Stimulated activated CD4-positive, alpha-beta T cell treated with anti-CD3 and anti-CD28 coated beads, Interleukin-1b, Interleukin-23, amount 100 ng/mL, for 48 hours (primary cell): ENCODE measurements at places on chromosomes 4 and X.
A peak's percentile ranks its signal among the peaks of the same experiment; 100 is the strongest.

DNA sequence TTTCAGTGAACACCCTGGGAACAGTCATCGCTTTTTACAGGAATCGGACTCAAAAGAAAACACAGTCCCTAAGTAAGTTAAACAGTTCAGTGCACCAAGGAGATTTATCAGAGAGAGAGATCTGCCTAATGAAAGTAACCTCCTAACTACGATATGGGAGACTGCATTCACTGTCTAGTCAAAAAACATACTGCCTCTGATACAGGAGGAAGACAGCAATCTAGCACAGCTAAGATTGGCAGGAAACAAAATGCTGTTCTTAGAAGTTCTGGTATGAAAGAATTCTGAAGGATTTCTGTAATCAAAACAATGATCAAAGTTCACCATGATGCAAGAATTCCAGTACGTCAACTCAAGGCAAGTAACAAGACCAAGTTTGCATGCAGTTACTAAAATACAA, 92.8 kb downstream of the MAML3 start:
- no peak for DNase-seq

- DNase-seq: peak; percentile 71
These were observed 440.9 kb downstream of the INPP4B start for GRCh38 chr4:142405021-142405694.

- DNase-seq: no peak
These were observed 1.4 kb downstream of the BEX5 start for GRCh38 chrX:102154218-102154860.

GRCh38 chr4:86450861-86451260, 91.0 kb upstream of the MAPK10 start:
- DNase-seq: no peak

DNA sequence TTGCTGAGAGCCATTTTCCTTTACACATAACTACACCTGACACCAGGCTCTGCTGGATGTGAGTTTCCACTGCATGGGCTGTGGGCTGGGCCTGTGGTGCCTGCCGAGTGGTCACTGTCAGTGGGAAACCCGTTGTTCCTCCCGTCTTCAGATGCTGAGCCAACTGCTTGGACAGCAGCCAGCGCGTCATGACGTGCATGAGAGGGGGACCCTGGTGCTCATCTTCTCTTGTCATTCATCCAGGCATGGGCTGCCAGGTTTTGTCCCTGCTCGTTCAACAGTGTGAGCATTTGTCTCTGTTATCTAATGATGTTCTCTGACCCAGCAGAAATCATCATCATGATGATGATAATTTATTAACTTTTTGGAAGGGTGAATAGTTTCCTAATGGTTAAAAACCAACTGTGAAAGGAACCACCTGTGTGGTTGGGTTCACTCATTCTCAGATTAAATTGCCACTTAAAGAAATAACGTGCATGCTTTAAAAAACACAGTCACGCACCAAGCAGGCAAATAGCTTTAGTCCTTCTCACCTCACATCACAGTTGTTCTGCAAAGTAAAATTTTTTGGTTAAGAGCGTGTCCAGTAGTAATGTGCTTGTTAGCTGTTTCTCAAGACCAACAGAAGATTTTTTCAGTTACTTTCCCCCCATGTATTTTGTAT, 19.9 kb upstream of the CLDN34 start:
- no peak for DNase-seq

- DNase-seq: no peak
These were observed 28.4 kb downstream of the SMARCA1 start for GRCh38 chrX:129494887-129495286.

DNA sequence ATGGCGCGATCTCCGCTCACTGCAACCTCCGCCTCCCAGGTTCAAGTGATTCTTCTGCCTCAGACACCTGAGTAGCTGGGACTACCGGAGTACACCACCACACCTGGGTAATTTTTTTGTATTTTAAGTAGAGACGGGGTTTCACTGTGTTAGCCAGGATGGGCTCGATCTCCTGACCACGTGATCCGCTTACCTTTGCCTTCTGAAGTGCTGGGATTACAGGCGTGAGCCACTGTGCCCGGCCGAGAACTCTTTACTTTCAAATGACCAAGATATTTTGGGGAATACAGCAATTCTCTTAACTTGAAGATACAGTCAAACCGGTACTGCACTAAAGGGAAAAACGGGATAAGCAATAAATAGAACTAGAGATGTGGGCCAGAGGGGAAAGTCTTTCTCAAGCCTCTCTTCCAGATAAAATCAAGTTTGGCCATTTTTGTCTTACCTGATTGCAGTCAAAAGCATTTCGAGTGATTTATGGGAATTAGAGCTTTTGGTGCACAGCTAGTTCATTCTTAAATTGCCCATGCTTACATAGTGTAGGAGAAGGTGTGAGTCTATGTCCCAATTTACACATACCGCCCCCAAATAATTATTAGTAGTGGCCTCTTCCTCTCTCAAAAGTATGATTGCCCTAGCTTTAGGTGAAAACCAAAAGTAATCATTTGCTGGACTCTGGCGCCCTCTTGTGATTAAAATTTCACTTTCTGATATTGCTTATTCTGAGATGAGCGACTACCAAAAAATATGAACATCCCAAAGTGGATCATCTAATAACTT, 53.2 kb upstream of the ABCG2 start:
- peak; percentile 10 for DNase-seq

DNA sequence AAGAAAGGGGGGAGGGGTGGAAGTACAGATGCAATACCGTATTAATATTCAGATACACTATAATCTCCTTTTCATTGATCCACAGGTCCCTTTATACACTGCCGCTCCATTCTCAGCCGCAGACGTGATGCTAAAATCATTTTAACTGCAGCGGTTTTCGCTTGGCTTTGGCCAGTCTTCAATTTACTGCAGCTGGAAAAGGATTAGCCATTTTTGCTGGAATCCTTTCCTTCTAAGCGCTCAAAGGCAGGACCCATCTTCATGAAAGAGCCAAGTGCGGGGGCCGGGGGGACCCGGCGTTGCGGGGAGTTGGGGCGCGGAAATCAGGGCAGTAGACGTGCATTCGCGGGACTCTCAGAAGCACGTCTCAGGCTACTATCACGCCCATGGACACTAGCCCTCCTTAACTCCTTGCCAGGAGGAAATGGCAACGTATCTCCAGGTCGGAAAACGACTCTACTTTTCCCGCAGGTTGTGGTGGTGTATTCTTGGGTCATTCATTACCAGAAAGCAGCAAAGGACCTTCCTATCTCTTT, 1.7 kb upstream of the PCDH10 start:
- DNase-seq: no peak

GRCh38 chrX:12080265-12080664, 58.0 kb upstream of the FRMPD4 start:
- no peak for DNase-seq

GRCh38 chr4:26780539-26780938, 80.1 kb upstream of the STIM2 start:
- DNase-seq: no peak

- no peak for DNase-seq
These were observed 31.2 kb downstream of the ATG4A start for GRCh38 chrX:108122748-108123147.

DNA sequence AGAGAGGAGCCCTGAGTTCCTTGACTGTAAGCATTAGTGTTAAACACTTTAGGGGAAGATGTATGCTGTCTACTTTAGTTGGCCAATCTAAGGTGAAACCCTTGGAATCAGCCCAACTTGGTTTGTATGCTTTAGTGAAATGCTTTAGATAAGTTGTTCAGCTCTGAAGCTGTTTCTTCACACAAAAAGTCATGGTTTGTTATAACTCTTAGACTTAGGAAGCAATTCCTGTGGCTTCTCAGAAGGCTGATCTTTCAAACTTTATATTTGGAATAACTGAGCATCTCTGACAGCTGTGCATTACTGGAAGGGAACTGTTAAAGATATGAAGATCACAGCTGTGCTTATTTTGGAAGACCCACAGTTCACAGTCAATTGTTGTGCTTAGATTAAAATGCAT, 714.1 kb downstream of the FAT4 start:
- DNase-seq: no peak

- peak; percentile 60 for DNase-seq
These were observed 580 bp downstream of the NAF1 start for GRCh38 chr4:163166041-163166579.

DNA sequence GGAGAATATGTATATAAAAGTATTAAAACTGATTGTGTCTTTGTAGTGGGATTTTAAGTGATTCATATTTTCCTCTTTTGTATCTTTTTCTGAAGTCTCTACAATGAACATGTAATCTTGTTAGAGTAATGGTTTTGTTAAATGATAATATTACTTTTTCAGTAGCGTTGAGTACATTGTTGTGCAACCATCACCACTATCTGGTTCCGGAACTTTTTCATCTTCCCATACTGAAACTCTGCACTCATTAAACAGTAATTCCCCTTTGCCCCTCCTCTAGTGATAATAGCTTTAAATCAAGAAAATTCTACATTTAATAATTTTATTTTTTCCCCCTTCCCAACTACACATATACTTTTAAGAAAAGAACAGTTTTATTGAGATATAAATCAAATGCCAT, 23.3 kb downstream of the SHROOM3 start:
- DNase-seq: no peak

- DNase-seq: no peak
These were observed 893 bp downstream of the RLIM start for GRCh38 chrX:74613370-74614092.

GRCh38 chrX:18793601-18794089, 86.2 kb downstream of the PPEF1 start:
- no peak for DNase-seq

DNA sequence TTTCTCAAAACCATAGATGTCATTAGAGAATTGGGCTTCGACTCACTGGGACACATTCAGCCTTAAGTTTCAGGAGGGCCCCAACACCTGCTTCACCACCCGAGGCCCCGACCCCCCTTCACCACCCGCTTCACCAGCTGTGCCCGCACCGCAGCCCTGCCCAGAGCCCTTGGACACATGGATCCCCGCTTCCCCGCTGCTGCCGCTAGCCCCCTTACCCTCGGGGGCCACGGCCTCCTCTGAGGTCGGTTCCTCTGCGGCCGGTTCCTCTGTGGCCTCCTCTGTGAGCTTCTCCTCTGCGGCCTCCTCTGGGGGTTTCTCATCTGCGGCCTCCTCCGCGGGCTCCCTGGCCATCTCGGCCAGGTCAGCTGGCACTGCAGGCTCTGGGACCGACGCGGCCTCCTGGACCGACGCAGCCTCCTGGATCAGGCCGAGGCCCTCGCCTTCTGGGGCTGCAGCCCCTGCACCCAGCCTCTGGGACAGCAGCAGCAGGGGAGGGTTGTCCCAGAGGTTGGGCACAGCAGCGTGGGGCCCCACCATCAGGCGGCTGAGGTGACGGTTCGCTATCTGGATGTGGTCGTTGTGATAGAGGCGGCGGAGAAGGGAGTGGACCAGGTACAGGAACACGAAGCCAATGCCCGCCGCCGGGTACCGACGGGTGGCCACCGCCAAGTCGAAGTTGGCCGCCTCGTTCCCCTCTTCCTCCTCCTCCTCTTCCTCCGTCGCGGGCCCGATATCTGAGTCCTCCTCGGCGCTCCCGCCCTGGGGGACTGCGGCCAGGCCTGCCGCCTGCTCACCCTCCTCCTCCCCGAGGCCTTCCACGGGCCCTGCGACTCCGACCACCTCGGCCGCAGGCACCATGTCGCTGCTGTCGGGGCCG, 748 bp downstream of the CT47B1 start:
- DNase-seq: no peak

GRCh38 chrX:108735091-108735678, 1.2 kb downstream of the IRS4 start:
- no peak for DNase-seq

- DNase-seq: no peak
These were observed 75.3 kb upstream of the RAPGEF2 start for GRCh38 chr4:159027535-159027934.

DNA sequence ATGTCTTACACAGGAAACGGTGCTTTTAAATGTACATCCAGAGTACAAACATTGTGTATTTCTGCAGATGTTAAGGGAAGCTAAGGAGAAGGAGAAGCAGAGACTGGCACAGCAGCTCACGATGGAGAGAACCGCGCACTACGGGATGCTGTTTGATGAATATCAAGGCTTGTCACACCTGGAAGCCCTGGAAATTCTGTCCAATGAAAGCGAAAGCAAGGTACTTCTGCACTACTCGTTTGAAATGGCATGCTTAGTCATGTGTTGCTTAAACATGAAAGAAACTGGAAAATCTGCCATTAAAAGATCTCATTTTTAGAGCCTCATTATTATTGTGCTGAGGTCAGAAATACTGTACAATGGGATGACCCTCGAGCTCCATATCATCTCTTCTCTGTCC, 47.2 kb downstream of the FAM114A1 start:
- DNase-seq: no peak

- DNase-seq: no peak
These were observed 211.6 kb upstream of the DKK2 start for GRCh38 chr4:107247738-107248137.
